ENCODE measurements at places on chromosomes 3 and 15. TPM values are rescaled to one million over a fixed set of nuclear protein-coding genes. Genes with fewer than 3 reads are reported as not detected.

DNA sequence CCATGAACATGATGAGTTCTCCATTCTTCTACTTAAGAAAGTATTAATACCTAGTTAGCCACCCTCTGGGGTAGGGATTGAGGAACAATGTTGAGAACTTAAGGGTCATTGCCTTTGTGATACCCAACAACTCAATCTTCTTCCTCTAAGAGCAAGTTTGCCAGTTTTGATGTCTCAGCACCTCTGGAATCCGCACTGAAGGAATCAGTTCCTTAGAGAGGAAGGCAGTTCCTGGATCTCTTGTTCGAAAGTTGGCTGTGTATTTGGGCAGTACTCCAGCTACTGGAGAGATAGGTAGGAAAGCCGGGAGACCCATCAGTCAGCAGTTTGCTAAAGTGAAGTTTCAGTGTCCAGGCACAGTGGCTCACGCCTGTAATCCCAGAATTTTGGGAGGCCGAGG, 35.6 kb upstream of the MTHFS start:
- H3K27me3 ChIP-seq, result no peaks in the 10 kb centered on the region
- no peaks in the 10 kb centered on the region for H3K4me1 ChIP-seq
- H3K36me3 ChIP-seq, result no peaks in the 10 kb centered on the region
- no peak overlapping the region for H3K27ac ChIP-seq
- no peak for DNase-seq
- H3K4me3 ChIP-seq, result no peak overlapping the region

DNA sequence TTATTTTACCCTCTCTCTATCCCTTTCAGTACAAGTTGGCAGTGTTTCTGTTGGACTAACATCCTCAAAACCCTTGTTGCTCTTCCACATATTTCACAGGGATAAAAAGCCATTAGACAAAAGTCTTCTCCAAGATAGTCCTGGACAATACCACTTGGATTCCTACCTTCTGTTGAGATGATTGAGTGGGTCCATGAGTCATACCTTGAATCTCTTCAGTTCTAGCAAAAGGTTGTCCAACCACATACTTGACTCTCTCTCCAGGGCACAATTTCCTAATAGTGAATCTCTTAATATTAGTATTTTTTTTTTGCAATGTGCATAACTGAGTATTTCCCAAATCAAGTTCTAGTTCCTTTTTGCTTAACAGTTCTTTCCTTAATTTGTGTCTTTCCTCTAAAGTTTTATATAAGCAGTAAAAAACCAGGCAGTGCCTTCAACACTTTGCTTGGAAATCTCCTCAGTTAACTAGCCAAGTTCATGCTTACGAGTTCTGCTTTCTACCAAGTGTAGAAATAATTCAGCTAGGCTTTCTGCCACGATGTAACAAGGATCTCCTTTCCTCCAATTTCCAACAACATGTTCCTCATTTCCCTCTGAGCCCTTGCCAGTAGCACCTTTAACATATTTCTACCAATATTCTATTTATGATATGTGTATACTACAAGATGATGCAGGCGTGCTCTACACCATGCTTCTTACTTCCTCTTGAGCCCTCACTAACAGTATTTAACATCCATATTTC, 68.3 kb upstream of the NEO1 start:
- H3K27me3 ChIP-seq, result peaks cover 4% of the 10 kb centered on the region
- no peaks in the 10 kb centered on the region for H3K4me1 ChIP-seq
- H3K4me3 ChIP-seq, result no peak overlapping the region

GRCh38 chr3:2880218-2880756, 229.9 kb downstream of the IL5RA start:
- DNase-seq, result no peak
- H3K36me3 ChIP-seq, result no peaks in the 10 kb centered on the region
- no peak overlapping the region for H3K27ac ChIP-seq

GRCh38 chr3:127675651-127676391, 3.1 kb downstream of the ABTB1 start:
- H3K4me3 ChIP-seq, result no peak overlapping the region
- peaks cover 16% of the 10 kb centered on the region for H3K4me1 ChIP-seq
- H3K27me3 ChIP-seq, result no peaks in the 10 kb centered on the region
- H3K36me3 ChIP-seq, result peaks cover 38% of the 10 kb centered on the region
- no peak overlapping the region for H3K27ac ChIP-seq

GRCh38 chr3:151037746-151038477, 47.6 kb upstream of the MED12L start:
- no peaks in the 10 kb centered on the region for H3K27me3 ChIP-seq
- no peak overlapping the region for H3K27ac ChIP-seq
- no peaks in the 10 kb centered on the region for H3K4me1 ChIP-seq

DNA sequence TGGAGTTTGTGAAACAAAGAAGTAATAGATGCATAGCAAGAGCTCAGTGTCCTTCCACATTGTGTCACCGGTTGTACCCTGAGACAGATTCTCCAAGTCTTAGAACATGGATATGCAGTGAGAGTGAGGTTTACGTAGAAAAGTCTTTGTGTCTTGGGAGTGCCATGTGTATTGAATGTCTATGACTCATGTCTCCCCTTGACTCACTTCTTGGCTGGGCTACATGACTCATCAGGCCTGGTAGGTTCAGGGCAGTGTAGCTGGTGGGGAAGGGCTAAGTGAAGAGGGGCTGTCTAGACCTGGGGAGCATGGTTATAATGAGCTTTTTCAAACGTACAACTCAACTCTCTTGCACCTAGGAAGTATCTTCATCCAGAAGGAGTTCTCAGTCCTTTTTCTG, 167.4 kb downstream of the GAP43 start:
- H3K27ac ChIP-seq, result no peak overlapping the region
- H3K36me3 ChIP-seq, result no peaks in the 10 kb centered on the region
- no peak overlapping the region for H3K4me3 ChIP-seq
- DNase-seq, result no peak

DNA sequence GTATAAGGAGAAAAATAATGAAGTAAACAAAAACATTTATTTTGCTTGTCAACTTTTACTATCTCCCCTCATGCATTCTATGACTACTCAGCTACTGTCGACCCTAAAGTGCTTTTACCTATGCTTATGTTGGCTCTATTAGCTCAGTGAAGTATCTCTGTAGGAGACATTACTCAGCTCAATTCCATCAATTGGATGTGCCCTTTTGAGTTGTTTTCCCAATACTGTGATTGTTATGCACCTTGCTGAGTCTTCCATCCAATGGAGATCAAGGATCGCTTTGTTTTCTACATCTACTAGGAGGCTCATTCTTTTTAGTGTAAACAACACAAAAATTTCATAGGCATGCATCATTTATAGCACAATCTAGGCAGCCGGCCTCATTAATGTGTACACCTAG, 403.8 kb upstream of the ARL6 start:
- H3K4me1 ChIP-seq, result no peaks in the 10 kb centered on the region
- no peaks in the 10 kb centered on the region for H3K36me3 ChIP-seq
- H3K27ac ChIP-seq, result no peak overlapping the region
- no peak for DNase-seq
- H3K27me3 ChIP-seq, result no peaks in the 10 kb centered on the region

- H3K27ac ChIP-seq, result no peak overlapping the region
- H3K36me3 ChIP-seq, result no peaks in the 10 kb centered on the region
- no peaks in the 10 kb centered on the region for H3K27me3 ChIP-seq
- H3K4me1 ChIP-seq, result peaks cover 6% of the 10 kb centered on the region
- DNase-seq, result no peak
- no peak overlapping the region for H3K4me3 ChIP-seq
These were observed 89.7 kb upstream of the CMC1 start for GRCh38 chr3:28151608-28152228.

DNA sequence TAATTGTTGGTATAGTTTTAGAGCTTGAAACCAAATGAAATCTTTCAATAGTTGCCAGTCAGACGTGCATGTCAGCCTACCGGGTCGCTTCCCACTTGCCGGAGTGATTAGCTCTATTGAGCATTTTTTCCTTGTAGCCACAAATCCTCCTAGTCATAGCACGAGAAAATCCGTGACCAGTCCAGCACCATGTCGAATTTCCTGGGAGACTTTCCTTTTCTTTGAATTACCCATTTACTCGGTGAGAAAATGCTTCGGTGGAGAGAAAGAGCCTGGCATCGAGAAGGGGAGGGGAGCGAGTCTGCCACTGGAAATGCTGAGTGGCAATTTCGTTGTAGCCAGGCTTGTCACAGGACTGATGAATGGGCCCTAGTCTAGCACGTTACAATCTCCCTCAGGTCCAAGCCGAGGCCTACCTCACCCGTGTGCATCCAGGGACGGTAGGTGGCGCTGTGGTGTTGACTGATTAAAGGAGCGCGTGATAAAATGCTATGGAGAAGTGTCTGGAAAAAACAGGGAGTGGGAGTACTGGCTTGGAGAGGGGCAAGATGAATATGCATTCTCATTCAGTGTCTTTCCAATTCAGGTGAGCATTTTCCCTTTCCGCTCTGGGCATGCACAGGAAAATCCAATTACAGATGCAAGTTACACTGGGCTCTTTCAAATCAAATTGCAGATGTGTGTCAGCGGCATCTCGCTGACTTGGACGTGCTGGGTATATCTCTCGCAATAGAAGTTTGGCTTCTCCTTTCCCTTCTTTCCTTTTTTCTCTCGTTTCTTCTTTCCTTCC, 238.8 kb downstream of the EDEM1 start:
- peaks cover 21% of the 10 kb centered on the region for H3K4me1 ChIP-seq
- H3K36me3 ChIP-seq, result no peaks in the 10 kb centered on the region
- no peak overlapping the region for H3K4me3 ChIP-seq
- DNase-seq, result peak; percentile 68
- H3K27ac ChIP-seq, result no peak overlapping the region
- no peaks in the 10 kb centered on the region for H3K27me3 ChIP-seq

The SPINK8 gene
- not detected for total RNA-seq

The PARP3 gene
- 17.3 TPM for total RNA-seq

The ROBO2 gene
- total RNA-seq, result not detected

The TMEM108 gene
- total RNA-seq, result not detected

The MORC1 gene
- not detected for total RNA-seq

The NECTIN3 gene
- total RNA-seq, result 1.9 TPM
